ENCODE measurements at places on chromosomes 2 and 18.

DNA sequence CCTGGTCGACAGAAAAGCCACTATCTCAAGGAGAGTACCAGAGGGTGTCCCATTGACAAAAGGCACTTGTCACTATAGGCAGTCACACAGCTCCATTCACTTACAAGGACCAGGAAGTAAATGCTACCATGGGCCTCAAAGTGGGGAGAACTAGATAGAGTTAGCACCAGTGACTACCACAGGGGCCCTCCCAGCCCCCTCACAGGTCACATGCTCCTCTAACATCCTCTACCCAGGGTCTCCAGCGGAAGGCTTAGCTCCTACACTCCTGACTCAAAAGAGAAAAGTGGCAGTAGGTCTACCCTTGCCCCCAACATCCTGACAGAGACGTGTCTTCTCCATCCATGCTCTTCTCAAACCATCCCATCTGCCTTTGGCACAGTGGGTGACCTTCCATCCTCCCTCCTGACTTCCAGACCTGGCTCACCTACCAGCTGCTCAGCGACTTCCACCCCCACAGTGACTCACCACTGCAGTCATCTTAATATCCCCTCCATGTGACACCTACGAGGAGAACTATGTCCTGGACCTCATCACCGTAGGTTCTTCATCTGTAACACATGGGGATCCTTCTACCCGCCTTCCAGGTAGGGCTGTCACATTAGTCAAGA lies 5.6 kb upstream of the DNMT3A start:
- DNase-seq: no peak

- no peak for DNase-seq
These were observed 95.7 kb upstream of the SERTAD2 start for GRCh38 chr2:64749446-64749845.

DNA sequence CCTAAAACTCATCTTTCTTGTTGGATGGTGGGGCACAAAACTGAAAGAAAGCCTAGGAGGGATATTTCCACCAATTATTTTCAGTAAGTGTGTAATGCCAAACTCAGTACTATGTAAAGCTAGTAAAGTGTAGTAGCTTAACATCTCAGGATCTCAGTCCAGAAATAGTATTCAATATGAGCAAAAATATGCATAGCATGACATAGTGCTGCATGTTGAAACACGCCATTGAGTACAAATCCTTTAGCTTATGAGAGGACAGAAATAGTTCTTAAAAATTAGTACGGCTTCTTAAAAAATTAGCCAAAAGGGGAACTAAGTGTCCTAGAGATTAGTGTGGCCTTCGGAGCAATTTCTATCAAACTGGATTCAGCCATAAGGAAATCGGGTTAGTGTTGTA lies 21.7 kb upstream of the ATL2 start:
- DNase-seq: no peak

DNA sequence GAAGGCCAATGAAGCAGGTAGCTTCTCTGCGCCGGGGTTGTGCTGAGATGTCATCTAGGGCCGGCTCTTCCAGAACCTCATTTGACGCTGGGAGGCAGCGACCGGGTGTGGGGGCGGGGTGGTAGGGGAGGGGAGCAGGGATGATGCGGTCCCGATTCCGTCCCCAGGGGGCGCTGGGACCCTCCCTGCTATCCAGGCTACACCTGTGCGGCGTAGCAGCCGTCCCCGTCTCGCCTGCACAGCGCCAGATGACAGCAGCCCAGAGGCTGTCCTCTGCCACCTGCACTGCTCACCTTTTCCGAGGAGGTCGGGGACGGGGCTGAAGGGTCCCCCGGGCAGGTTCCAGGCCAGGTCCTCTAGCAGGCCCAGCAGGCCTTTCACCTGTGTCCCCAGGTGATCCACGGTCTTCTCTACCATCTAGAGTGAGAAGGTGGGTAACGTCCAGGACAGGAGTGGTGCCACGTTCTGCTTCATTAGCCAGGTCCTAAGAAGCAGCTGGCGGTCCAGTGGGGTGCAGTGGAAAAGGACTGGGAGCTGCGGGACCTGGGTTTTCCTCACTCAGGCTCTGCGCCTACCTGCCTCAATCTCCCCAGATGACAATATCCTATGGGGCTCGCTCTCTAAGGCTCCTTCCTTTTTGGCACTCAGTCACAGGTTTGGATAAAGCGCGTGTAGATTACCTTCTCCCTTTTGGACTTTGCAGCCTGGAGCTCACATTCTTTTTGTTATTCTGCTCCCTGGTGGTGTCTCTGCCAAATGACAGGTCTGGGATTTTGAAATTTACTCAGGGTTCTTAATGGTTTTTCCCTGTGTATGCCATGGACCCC lies 56.0 kb upstream of the RAB6C start:
- DNase-seq: peak; percentile 69

- DNase-seq: no peak
These were observed 49.0 kb upstream of the HAAO start for GRCh38 chr2:42841344-42841743.

- DNase-seq: no peak
These were observed 182.8 kb upstream of the SESTD1 start for GRCh38 chr2:179447421-179447820.

DNA sequence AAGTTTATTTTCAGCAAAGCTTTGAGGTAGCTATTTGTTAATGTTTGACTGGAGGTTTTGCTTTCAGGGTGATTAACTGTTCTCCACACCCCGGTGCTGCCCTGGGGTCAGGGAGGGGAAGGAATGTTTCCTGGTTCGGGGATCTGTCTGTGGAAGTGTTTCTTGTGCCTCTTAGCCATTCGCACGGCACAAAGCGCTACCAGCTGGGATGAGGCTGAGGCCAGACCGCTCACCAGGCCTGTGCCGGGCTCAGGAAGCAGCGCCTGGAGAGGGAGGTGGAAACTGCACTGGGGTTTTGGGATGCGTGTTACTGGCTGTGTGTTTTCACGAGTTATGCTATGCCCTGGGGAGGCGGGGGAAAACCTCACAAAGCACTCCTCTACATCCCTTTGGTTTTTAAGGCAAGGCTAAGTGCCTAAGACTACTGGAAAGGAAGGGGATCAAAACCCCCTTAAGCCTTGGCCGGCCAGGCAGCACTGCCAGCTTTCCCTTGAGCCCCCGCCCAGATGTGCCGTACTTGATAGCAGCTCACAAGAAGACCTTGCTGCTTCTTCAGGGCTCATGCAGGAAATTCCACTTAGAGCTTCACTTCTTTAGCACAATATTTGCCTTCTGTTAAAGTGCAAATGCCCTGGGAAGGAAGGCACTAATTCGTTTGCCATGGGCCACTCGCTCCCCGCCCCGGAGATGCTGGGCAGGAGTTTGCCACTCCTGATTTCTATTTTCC lies 65.7 kb upstream of the CNGA3 start:
- no peak for DNase-seq

- DNase-seq: no peak
These were observed 238.0 kb downstream of the UBE2E3 start for GRCh38 chr2:181218401-181218821.
